ENCODE measurements at places on chromosomes 3 and 15.
A peak's percentile ranks its signal among the peaks of the same experiment; 100 is the strongest.

GRCh38 chr3:183253528-183254486 lies 754 bp downstream of the B3GNT5 start:
- peak; percentile 77 for DNase-seq

DNA sequence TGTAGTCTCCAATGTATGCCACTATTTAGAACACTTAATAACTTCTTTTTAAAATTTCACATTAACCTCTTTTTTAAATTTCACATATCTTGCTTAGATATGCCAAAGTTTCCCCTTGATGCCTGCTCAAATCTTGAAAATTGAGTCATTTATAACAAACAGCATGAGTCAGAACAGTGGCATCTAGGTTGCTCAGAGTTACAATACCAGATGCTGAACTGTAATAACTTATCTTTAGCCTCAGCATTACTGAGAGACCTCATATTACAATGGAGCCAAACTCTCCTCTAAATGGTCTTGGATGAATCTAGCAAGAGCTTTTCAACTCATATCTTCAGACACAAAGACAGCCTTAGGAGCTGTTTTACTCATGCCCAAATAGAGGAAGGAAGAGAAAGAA lies 439.3 kb upstream of the ARPP21 start:
- no peak for DNase-seq

DNA sequence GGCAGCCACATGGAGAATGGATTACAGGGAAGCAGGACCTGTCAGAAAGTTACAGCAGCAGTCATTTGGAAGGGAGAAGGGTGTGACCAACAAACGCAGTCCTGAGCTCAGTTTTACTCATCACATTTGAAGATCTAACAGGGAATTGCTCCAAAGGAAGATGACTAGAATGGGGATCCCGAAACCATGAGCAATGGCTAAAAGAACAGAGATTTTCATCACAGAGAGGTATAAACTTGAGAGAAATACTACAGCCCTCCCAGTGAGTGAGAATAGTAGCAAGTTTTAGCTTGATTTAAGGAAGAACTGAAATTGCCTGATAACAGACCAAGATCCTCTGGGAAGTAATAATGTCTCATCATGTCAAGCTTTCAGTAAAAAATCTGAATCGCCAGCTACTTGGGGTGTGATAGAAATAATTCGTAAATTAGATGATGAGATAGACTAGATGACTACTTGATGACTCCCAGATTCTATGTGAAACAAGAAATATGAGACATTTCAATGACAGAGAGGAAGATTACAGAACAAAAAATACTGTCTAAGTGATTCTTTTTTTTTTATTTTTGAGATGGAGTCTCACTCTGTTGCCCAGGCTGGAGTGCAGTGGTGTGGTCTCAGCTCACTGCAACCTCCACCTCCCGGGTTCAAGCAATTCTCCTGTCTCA lies 16.9 kb downstream of the CD47 start:
- no peak for DNase-seq

DNA sequence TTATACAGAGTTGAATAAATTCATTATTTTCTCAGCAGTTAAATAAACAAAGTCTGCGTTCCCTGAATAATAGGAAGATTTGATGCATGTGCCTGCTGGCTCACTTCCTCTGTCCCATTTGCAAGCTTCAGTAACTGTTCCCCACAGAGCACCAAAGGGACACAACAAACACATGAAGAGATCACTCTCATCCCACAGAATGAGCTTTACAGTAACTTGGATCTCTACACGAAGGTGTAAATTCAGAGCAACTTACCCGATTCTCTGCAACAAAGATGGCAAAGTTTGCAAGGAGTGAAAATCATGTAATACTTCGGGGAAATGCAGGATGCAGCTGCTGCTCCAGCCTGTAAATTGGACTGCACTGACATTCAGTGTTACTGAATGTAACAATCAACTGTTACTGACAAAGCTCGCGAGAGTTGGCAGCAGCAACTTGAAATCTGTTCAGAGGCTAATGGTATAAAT lies at the start of gene BCHE:
Gene BCHE, minus strand, starts transcription at position 366 of the 468 bp plus-strand sequence. CDS start 6,390 bp downstream, outside the sequence.
- no peak for DNase-seq

Measured in thyroid gland (tissue), 4 donors.